Endothelial cell (in vitro differentiated cells): ENCODE measurements at places on chromosomes 4 and X.

DNA sequence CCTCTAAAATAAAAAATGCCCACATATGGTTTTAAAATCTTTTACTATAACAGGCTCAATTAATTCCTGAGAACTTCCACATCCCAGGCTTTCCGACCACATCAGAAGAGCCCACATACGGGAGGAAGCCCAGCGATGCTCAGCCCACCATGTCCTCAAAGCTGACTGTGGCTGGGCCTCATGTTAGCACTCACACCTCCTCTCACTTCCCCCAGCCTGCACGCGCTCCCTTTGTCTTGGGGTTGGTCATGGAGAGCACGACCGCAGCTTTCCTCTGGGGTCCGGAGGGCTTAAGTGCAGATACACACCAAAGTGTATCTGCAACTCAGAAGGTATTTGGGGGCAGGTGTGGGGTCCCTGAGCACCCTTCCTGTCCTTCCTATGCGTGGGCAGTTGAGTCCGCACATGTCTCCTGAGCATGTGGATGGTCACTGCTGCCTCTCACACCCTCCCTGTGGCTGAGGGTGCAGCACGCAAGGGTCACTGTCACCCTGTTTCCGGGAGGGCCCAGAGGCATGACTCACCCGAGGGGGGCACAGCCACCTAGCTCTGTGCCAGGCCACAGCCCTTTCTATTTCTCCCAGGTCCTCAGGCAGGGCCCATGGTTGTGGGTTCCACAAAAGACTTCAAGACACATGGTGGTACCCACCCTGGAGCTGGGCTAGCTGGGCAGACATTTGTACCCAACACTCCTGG, 21.2 kb downstream of the WDR1 start:
- no peak for DNase-seq

DNA sequence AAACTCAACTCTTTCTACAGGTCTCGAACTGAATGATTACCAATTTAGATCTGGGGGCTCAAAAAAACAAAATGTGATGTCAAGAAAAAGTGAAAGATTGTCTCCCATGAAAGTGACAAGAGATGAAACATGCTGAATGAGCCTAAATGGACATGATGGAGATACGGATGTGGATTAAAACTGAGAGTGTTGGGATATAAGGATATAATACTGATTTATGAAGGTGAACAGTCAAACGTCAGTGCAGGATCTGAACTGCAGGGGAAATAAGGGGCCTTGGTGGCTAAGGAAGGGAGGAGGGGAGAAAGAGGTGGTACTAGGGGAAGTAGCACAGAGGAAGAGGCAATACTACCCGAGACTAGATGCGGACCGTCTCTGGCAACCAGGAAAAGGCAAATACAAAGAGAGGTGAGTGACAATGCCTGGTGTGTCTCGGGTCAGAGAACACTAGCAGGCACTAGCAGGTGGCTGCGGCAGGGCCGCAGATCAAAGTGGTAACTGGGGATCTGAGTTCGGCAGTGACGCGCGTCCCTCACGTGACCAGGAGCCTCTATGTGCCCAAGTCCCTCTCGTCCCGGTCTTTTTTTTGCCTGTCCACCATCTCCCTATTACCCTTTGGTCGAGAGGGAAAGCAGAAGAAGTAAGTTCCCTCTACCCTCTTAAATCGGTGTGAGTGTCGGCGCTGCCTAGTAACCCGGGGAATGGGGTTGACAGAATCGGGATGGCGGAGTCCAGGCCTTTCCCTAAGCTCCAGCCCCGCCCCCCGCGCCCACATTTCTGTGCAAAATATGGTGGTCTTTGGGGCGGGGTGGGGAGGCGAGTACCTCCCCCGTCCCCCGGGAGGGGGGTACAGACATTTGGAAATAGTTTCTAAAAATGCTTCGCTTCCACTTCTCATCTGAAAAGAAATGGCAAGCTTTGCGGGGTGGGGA, at the start of gene TCEAL1:
Gene TCEAL1 (plus strand): TSS at position 590 of the 932 bp plus-strand sequence. CDS start 942 bp downstream, outside the sequence.
- peak; percentile 28 for DNase-seq

GRCh38 chr4:121377076-121377475, 3.7 kb downstream of the QRFPR start:
- DNase-seq: no peak

GRCh38 chr4:7418131-7418943, 16.4 kb downstream of the PSAPL1 start:
- no peak for DNase-seq

DNA sequence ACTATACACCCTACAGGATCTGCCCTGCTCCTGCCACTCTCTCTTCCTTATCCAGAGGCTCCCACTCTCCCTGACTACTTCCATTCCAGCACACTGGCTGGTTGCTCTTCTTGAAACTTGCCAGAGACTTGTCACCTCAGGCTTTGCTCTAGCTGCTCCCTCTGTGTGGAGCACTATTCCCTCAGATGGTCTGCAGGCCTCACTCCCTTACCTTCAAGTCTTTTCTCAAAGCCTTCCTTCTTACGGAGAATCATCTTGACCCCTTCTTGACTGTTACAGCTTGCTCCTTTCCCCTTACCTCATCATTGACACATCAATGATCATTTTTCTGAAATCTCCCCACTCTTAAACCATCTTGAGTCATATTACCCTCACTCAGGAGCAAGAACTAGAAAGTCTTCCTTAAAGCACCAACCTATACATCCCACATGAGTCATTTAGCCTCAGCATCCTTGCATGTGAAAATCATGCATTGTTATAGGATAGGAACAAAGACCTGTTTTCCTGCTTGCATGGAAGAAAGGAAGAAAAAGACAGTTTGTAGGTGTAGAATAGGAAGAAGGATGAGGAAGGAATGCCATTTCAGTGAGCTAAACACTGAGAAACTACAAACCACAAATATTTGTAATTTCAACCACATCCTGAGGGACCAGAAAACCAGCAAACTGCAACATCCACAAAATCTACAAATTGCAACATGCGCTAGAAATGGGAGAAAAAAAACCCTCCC, 55.7 kb downstream of the ANTXR2 start:
- no peak for DNase-seq

DNA sequence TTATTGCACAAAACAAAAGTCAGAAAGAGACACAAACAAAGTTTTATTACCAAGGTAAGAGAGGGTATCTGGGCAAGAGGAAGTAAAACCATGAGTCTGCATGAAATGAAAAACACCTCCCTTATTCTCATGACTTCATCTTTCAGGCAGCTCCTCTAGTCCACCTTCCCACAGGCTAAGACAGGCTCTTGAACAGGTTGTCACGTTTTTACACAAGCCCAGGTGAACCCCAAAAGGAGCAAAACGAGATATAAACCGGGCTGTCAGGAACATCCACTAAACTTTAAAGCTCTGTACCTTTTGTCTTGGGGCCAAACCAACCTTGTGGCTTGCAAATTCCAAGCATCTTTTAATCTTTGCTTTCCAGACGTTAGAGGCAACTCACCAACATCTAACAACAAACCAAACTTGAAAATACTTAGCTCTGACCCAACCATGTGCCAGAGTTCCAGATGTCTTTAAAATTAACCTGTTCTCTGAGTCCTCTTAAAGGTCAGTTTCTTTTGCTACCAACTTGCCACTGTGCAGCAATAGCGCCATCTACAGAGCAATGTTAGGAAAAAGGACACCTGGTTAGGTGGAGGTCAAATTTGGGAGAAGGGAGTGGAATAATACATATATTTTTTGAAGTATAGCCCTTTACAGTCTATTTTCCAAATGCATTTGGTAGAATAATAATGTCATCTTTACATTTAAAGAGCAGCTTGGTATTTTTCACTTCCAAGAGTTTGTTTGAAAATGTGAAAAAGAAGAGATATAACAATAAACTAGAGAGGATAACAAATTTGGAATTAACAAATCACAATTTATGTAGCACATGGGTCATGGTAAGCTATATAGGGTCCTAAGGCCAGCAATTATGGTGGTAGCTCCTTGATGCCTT, 73.1 kb downstream of the QRFPR start:
- peak; percentile 39 for DNase-seq

GRCh38 chr4:22703912-22704311, 11.2 kb downstream of the GBA3 start:
- DNase-seq: no peak

- no peak for DNase-seq
Measured at GRCh38 chr4:106753426-106753825, 282.7 kb downstream of the DKK2 start.

DNA sequence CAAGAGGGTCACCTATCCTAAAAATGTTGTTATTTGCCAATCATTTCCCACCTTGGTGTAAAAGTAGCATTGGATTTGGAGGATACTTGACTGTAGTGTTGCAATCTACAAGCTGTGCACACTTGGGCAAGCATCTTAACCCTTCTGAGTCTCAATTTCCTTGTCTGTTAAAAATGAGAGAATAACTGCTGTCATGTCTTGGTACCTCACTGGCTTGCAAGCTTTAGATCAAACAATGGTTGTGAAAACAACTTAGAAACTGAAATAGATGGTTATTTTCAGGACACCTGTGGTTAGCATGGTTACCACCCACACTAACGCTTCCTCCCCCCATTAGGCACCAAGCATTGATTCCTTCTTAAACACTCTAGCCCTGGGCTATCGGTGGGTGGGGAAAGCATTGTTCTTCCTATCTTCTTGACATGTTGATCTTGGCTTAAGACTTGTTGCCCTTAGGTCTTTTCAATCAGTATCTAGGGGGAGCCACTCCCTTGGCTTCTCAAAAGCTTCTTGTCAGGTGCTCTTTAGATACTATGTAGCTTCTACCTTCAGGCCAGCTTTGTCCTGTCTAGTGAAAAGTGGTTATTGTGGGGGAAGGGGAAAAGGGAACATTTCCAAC, 10.6 kb upstream of the AMOT start:
- no peak for DNase-seq

DNA sequence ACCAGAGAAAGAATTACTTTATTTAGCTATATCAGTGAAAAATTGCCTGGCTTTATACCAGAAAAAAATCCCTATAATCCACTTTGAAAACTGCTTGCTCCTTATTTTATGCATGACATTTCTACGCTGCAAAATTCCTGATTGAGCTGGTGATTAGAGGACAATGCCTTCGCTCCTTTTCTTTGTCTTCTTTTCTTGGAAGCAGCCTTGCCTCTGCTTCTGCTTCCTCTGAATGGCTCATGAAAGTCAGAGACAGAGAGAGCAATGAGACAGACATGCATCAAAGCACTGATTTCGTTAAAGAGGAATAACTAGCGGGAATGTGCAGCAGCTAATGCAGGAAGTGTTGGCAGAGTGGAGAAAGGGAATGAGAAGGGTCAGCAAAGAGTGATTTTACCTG, 294.3 kb upstream of the IGFBP7 start:
- DNase-seq: no peak

- peak; percentile 44 for DNase-seq
Measured at GRCh38 chr4:110636680-110637407, 14.0 kb upstream of the PITX2 start.

- no peak for DNase-seq
Measured at GRCh38 chrX:39757971-39758370, 339.8 kb downstream of the BCOR start.

DNA sequence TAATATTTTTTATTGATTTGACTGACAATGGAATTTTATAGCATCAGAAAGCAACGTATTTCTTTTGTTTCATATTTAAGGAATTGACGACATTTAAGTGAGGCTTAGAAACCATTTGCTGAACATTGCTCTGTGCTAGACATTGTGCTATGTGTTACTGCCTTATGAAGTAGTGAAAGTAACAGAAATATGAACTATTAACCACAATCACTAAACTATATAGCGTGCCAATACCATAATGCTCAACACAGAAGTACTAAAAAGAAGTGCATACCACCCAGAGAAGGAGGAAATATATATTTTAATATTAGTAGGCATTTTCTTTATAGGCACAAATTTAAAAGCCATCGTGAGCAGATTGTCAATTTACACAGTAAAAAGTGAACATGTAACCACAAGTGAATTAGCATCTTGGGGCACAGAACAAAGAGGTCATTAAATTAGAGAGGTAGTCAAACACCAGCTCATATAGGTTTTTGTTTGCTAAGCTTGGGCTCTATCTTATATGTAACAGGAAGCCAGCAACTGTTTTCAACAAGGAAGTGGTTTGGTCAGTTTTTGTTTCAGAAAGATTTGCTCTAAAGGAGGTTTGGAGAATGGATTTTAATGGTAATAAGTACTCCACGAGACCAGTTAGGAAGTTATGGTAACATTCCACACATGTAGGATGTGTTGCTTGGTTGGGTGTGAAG, 270.7 kb downstream of the GRXCR1 start:
- no peak for DNase-seq

- DNase-seq: no peak
Measured at GRCh38 chrX:7926501-7926900, 712 bp downstream of the PNPLA4 start.

DNA sequence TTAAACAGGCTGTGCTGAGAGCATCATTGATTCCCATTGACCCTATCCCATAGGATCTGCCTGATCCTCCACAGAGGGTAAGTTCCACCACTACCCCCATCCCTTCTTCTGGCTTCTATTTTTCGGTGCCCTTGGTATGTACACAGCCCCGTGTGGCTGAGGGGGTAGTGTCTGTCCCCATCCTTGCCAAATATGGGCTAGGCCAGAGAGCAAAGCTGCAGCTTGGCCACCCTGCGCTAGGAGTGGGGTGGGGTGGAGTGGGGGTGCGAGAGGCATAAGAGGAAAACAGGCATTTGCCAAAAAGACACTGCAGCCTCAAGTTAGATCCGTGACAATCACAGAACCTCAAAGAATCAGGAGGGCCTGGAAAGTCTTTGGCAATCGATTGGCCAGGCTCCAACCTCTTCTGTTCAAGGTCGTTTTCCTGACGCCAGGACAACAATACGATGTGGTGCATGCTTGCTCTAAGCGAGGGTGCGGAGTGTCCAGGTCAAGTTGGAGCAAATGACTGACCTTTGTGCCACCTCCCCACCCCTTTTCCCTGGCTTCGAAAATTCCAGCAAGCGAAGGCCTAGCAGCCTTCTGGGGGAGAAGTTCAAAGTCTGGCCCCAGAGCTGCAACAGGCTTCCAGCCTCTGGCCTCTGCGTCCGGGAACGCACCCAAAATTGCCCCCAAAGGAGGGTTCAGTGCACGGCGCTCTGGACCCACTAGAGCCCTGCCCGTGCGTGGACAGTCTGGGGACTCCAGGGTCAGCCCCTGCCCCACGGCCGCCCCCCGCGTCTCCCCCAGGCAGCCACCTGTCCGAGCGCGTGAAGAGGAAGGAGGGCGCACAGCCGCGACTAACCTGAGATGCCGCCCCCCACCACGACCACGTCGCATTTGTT, 598 bp downstream of the MAOB start:
- DNase-seq: no peak

GRCh38 chr4:2817701-2818350, 24.9 kb downstream of the SH3BP2 start:
- no peak for DNase-seq

- no peak for DNase-seq
Measured at GRCh38 chr4:44914223-44914622, 187.9 kb upstream of the GNPDA2 start.

- no peak for DNase-seq
Measured at GRCh38 chrX:10062980-10063379, 93.8 kb upstream of the CLCN4 start.

GRCh38 chrX:139423186-139423585, 107.4 kb upstream of the F9 start:
- DNase-seq: no peak

DNA sequence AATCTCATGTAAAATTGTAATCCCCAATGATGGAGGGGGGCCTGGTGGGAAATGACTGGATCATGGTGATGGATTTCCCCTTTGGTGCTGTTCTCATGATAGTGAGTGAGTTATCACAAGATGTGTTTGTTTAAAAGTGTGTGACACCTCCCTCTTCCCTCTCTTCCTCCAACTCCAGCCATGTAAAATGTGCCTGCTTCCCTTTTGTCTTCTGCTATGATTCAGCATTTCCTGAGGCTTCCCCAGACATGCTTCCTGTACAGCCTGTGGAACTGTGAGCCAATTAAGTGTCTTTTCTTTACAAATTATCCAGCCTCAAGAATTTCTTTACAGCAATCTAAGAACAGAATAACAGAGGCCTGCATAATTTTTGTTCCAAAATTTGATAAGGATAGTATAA, 85.2 kb downstream of the ANAPC10 start:
- DNase-seq: no peak

- DNase-seq: peak; percentile 65
Measured at GRCh38 chr4:113952452-113953029, 26.9 kb downstream of the ARSJ start.
